ENCODE measurements at places on chromosomes 12 and 14.

DNA sequence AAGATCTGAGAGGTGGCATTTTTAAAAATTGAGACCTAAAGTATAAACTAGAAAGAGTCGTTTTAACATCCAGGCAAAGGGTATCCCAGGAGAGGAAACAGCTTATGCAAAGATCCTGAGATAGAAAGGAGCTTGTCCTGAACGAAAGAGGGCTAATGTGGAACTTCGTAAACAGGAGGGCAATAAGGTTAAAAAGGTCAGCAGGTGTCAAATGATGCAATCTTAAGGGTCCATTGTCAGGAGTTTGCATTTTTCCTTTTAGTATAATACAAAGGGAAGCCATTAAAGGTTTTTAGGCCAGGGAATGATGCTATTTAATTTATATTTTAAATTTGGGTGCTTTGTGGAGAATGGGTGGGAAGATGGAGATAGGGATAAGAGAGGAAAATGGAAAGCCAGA, 14.4 kb downstream of the FMNL3 start:
- DNase-seq, result no peak

DNA sequence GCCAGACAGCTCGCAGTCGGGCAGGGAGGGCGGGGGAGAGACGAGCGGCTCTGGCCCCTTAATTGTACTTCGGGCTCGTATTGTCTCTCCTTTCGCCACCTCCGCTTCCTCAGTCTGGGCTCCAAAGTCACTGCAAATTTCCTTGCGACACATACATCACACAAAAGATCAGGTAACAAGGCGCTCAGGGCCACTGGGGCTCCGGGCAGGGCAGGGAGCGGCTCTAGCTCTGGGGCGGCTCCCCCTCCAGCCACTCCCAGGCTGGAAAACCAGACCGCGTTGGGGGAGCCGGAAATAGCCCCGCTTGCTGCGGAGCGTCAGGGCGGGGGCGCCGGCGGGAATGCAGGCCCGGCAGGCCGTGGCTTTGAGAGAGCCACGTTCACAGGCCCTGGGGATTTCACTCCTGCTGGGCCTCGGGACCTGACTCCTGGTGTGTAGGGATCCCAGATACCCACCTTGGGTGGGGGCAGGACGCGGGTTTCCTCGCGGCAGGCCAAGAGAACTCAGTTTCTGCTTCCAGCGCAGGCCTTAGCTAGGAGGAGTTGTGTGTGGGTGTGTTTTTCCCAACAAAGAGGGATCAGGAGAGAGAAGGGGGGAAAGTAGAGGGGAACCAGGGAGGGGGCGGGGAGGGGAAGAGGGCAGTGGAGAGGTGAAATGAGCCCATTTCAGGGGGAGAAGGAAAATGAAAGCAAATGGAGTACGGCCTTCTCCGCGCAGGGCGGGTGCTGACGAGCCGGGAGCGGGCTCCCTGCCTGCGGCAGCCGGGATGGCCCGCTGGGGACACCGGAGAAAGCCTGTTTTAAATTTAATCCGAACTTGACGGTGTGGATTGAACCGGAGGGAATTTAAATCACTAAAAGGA, 4.4 kb upstream of the HOXC9 start:
- no peak for DNase-seq

DNA sequence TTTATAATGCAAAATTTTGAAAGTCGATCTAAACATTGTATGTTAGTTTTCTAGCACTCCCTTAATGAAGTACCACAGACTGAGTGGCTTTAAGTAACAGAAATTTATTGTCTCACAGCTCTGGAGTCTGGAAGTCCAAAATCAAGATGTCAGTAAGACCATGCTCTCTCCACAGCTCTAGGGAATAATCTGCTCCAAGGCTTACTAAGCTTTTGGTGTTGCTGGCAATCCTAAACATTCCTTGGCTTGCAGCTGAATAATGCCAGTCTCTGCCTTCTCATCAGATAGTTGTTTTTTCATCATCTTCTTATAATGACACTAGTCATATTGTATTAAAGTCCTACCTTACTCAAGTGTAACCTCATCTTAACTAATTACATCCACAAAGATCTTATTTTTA, 102.2 kb downstream of the RASSF9 start:
- no peak for DNase-seq

- peak; percentile 98 for DNase-seq
These were observed at the start of gene HSP90AA1 for GRCh38 chr14:102086972-102087761. Gene HSP90AA1 (minus strand): TSS chr14:102087044. CDS start chr14:102086378, 666 bp downstream.

DNA sequence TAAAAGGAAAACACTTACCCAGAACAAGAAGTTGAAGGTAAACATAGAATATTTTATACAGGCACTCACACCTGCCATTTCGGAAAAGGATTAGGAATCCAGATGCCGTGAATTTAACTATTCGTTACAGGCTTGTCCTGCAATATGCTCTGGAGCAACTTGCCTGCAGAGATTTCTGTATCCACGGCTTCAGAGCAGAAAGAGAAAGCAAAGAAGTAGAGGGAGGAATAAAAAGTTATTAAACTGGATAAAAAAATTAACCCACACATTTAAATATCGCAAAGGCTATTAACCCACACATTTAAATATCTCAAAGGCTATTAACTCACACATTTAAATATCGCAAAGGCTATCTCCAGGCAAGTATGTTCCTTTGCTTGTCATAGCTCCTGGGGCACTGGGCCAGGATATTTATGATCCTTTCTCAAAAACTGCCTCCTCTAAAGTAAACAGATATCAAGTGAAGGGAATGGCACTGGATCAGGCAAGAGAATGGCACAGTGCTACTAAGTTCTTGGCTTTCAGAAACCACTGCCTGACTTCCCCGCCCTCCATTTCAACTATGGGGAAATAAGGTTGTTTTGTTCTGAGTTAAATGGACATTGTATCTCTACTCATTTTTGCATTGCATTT, at the start of gene TSPAN8:
Gene TSPAN8 (minus strand): TSS at position 399 of the 633 bp plus-strand sequence. CDS start 321 bp downstream, at position 78.
- DNase-seq, result no peak

DNA sequence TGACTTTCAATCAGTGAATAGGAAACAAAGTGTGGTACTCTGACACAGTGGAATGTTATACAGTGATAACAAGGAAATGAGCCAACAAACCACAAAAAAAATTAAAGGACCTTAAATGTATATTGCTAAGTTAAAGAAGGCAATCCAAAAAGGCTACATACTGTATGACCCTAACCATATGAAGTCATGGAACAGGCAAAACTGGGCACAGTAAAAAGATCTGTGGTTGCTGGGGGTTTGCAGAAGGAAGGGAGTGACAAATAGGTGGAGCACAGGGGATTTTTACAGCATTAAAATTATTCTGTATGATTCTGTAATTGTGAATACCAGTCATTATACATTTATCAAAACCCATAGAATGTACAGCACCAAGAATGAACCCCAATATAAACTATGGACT, 112.6 kb downstream of the KCNC2 start:
- no peak for DNase-seq

DNA sequence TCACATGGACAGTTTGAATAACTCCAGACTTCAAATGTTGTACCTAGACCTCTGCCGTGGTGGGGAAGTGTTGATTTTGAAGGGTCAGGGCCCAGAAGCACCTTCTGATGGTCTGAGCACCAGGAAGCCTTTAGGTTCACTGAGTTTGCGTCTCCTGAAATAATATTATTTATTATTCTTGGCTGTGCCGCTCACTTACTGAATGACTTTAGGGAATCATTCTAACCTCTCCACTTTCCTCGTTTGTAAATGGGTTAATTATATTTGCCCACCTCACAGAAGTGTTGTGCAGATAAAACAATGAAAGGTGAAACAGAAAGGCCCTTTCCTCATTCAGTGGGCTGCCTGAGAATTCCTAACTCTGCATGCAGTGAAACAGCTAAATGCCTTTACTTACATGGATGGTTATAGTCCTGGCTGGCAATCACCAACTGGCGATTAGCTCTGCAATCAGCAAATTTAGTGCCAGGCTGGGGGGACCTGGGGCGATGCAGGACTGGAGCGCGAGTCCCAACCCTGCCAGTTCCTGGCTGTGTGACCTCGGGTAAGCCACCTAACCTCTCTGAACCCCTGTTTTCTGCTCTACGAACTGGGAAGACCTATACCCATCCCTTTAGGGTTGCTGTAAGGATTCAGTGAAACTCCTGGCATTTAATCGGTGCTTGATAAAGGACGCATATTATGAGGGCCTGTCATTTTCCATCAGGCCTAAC, 57.5 kb downstream of the MAP1LC3B2 start:
- DNase-seq, result no peak

Data from activated T-cell treated with anti-CD3 and anti-CD28 coated beads for 48 hours (primary cell).